ENCODE measurements at places on chromosomes 4 and X.
A peak's percentile ranks its signal among the peaks of the same experiment; 100 is the strongest.

- DNase-seq: no peak
Observed at GRCh38 chr4:67918428-67918827, 34.6 kb upstream of the TMPRSS11D start.

- no peak for DNase-seq
Observed at GRCh38 chr4:158566860-158567259, 45.2 kb downstream of the RXFP1 start.

GRCh38 chr4:42330002-42330592 is 67.2 kb upstream of the SHISA3 start:
- no peak for DNase-seq

- no peak for DNase-seq
Observed at GRCh38 chrX:57172544-57172943, 35.3 kb upstream of the SPIN2A start.

DNA sequence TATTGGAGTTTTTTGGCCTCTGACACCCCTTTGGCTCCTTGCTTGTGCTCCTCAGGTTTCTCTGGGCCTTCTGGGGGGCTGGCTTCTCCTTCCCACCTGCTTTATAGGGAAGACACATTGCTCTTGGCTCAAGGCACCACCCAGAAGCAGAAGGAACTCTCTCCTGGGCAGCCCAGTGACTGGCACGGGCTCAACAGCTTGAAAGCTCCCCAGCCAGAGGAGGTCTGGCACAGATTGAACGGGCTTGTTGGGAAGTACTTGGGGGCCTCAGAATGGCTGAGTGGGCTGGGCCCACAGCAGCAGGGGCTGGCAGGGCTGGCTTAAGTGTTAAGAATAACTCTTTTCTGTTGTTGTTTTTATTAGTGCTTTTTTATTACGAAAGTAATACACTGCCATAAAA is 11.2 kb upstream of the ZNF185 start:
- DNase-seq: no peak

DNA sequence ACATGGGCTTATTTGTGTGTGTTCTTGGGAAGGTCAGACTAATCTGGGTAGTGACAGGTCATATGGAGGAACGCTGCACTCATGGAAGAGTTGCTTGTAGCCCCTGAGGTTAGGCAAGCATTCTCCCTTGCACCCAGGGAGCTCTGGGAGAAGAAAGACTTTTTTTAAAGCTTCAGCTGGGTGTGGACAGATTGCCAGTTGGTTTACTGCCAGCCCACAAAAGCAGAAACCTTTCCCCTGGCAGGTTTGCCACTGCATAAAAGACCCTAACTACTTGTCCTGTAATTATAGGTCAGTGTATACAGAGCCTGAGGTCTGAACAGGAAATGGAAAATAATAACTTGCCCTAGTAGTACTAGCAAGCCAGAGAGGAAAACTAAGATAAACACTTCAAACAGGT is 7.4 kb upstream of the NFKB1 start:
- no peak for DNase-seq

DNA sequence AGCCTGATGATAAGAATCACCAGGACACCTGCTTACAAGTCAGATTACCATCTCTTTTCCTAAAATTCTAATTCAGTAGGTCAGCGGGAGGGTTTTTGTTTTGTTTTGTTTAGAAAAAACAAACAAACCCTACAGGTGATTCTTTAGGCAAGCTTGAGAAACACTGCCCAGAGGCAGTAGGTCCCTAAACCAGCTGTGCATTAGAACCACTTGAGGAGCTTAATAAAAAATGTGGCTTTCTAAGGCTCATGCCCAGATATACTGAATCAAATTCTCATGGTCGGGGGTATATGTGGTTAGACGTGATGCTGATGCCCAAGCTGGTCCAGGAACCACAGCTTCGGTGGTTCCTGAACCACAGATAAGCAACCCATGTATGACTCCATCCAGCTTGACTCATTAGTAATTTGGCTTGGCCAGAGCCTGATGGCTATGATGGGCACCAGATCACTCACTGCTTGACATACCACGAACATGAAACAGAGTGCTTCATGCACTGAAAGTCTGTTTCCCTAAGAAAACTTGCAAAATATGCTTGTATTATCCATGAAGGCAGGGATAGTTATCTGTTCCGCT is 338.1 kb upstream of the F9 start:
- DNase-seq: no peak

- no peak for DNase-seq
Observed at GRCh38 chr4:166042510-166043055, 169.5 kb downstream of the TLL1 start.

DNA sequence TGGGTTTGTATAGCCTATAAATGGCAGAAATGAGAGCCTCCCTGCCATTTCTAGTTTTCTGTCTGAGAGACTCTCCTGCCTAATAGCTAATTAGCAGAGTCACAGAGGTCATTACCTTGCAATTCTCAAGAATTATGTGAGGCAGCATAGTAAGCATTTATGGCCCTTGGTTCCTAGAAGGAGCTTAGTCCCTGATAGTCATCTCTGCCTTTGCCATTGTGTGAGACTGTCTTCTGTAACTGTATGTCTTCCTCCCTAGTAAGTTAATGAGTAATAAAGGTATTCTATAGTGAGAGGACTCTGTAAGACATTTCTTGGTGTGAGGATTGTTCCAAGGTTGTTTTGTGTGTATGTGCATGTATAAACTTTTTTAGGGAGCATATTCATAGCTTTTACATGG is 108.7 kb downstream of the AR start:
- no peak for DNase-seq

DNA sequence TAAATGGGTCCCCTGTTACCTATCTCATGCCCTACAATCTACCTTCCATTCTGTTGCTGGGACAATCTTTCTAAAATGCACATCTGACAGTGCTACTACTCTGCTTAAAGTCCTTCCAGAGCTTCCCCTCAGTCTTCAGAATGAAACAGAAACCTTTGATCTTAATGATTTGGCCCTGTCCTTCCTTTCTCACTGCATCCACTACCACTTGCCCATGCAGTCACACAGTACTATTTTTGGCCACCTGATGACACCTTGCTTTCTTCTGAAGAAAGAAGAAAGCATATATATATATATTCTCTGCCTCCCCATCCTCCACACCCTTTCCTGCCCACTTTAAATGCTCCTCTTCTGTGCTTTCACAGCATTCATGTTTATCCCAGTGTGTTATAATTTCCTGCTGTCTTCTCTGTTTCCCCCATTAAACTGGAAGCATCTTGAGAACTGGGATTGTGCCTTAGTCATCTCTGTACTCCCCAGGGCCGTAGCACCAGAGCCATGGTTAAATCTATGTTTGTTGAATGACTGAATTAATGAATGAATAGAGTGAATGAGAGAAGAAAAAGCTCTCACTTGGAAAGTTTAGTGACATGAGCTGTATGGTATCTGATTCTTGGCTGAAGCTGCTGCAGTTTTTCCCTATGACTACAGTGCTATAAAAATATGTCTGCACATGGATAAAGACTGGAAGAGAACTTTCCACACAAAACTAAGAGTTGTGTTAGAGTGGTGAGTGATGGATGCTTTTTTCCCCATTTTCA is 56.2 kb downstream of the RTL9 start:
- DNase-seq: no peak

DNA sequence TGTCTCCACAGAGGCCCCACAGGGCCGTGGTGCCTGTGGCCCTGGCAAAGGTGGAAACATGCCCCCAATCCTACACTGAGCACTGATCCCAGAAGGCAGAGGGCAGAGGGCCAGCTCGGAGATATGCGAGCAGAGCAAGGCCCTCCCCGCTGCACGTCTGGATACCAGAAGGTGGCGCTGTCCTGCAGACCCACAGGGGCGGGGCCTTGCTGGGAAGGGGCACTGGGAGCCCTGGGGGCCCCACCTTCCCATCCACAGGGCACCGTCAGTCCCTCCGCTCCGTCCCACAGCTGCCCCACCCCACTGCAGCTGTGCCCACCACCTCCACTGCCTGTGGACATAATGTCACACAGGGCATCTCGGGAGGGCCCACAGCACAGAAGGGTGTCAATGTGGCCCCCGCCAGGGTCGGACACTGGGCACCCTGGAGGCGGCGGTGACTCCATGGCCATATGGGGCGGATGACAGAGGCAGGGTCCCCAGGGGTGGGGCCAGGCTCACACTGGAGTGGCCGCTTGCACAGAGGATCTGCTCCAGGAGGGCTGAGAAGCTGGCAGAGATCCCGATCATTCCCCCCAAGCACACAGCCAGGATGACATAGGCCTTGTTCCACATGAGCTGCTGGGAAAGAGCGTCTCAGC is 4.8 kb downstream of the SLC49A3 start:
- DNase-seq: no peak

- DNase-seq: no peak
Observed at GRCh38 chr4:2850966-2851798, 7.5 kb downstream of the ADD1 start.

- DNase-seq: no peak
Observed at GRCh38 chr4:71303287-71303686, 35.5 kb upstream of the SLC4A4 start.

DNA sequence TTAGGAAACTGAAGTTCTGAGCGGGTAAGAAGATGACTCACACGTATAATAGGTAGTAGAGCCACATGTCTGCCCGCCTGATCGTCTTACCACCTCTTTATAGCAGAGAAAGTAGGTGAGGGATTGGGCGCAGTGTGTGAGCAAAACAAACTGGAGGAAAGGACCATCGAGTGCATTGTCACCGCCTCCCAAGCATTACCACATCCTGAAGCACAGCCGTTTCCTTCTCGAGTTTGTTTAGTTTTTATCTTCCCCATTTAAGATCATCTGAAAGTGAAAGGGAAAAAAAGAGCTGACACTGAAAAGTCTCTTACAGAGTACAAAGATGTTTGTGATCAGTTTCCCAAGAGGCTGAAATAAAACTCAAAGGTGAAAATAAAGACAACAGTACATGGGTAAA is 14.8 kb downstream of the PDK3 start:
- peak; percentile 51 for DNase-seq

GRCh38 chr4:181293541-181293940 is 949.7 kb upstream of the TENM3 start:
- DNase-seq: no peak

- DNase-seq: peak; percentile 26
Observed at GRCh38 chr4:152534541-152535359, 1.1 kb downstream of the FBXW7 start.

DNA sequence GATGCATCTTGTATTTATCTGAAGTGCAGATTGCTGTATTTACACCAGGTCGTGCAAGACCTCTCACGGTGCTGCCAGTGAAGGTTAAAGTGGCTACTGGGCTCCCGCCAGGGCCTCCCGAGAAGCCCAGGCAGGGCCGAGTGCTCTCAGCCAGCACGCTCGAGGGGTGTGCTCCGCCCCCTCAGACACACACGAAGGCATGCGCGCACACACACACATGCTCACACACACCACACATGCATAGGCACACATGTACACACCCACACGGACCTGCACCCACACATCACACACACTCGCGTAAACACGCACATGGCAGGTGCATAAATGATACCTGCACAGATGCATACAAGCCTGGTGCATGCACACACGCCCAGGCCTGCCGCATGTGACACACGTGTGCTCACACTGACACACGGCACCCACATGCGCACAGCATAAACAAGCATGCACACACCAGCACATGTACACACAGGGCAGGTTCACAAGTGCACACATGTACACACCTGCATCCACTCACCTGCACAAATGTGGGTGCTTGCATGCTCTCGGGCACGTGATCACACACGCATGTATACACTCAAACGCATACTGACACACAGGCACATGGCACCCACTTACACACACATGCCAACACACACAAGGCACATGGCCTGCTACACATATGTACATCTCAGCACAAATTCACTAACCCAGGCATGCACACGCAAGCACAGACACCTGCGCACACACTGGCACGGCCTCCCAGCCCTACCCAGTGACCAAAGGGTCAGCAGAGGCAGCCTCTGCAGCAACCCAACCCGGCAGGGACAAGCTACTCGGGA is 71.6 kb downstream of the FAM53A start:
- DNase-seq: no peak

- no peak for DNase-seq
Observed at GRCh38 chr4:77177199-77177598, 20.2 kb downstream of the CCNG2 start.

- no peak for DNase-seq
Observed at GRCh38 chrX:19695884-19696283, 180.6 kb upstream of the MAP3K15 start.

DNA sequence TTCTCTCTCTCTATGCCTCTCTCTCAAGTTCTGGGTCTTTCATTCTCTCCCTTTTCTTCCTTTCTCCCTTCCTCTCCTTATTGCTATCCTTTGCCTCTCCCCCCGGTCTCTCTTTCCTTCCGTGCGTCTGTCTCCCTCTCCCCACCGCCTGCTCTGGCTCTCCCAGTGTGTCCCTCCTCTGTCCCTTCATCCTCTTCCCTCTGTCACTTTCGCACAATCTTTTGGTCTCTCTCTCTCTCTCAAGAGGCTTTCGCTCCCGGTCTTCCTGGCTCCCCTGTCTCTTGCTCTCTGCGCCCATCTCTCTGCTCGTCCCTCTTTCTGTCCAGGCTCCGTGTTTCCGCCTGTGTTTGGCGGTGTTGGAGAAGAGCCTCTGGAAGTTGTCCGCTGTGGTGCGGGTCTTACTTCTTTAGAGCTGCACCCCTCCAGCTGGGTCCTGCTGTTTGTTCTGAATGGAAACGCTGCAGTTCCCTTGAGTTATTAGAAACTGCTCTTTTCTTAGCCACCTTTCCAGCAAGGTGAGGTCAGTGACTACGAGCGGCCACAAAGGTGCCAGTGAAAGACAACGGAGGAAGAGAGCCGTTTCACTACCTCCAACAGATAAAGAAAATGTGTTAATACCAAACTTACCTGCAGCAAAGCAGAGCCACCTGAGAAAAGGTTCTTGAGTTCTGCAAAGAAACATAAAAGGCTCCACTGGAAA is 1.1 kb downstream of the BMPR1B start:
- DNase-seq: no peak

GRCh38 chr4:57156242-57156990 is 46.2 kb upstream of the IGFBP7 start:
- no peak for DNase-seq

DNA sequence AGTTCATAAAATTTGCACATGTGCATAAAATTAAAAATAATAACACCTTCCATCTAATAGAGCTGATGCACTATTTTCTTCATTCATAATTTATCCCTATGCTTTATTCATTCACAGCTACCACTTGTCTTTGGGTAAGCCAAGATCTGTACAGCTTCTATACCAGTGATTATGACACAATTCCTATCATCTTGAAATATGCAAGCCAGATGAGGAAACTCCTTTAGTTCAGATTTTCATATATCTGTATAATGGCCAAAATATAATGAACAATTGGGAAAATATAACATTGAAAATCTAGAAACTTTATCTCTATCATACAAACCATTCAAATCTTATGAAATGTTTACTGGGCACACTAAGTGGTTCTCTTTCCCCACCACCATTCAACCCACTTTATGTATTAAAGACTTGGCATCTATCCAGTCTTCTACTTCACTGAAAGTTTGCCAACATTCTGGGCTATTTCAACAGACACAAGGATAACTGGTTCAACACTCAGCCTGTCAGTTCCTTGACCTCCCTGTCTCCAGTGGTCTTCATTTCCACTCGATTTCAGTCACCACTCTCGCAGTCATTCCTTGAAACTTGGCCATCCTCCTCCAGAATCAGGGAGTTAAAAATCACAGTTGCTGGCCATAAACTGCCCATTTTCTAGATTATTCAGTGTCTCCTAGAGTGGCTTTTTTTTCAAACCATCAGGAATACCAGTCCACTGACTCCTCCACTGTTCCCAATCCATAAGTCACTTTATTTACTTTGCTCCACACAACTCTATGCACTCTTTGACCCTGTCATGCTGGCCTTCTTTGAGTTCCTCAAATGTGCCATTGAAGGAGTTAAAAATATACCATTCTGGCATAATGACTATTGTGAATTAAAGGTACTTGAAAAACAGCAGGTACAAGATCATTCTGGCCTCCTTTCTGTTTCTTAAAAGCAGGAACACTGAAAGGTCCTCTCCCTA is 85.5 kb downstream of the CAMK2D start:
- DNase-seq: no peak
